Effector memory CD4-positive, alpha-beta T cell (primary cell): ENCODE measurements at places on chromosomes 11 and 22.

GRCh38 chr11:128482512-128483191, 104.7 kb downstream of the ETS1 start:
- H3K4me3 ChIP-seq = peak overlapping the region; percentile 20
- no peak for DNase-seq
- peaks cover 77% of the 10 kb centered on the region for H3K36me3 ChIP-seq
- peaks cover 99% of the 10 kb centered on the region for H3K4me1 ChIP-seq
- H3K27me3 ChIP-seq = no peaks in the 10 kb centered on the region

- no peak for DNase-seq
- H3K4me1 ChIP-seq = no peaks in the 10 kb centered on the region
- H3K27me3 ChIP-seq = no peaks in the 10 kb centered on the region
- no peaks in the 10 kb centered on the region for H3K36me3 ChIP-seq
- no peak overlapping the region for H3K4me3 ChIP-seq
- H3K27ac ChIP-seq = no peak overlapping the region
These were observed 4.0 kb downstream of the MMP10 start for GRCh38 chr11:102776454-102776853.

DNA sequence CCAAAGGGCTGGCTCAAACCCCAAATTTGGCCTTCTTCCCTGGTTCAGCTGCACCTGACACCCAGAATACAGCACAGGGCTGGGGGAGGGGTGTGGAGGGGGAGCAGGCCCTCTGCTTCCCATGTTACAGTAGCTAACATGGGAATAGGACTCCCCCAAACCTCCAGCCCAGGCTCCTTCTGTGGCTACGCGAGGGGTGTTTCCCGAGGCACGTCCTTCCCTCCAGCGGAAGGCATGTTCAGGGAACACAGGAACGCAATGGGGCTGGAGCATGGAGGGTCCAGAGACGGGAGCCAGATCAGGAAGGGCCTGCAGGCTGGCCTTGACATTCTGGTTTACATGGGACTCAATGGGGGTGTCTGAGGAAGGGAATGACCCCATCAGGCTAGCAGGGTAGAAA, 11.8 kb upstream of the IGLL1 start:
- DNase-seq = no peak
- no peak overlapping the region for H3K27ac ChIP-seq
- no peaks in the 10 kb centered on the region for H3K27me3 ChIP-seq
- H3K4me3 ChIP-seq = no peak overlapping the region
- no peaks in the 10 kb centered on the region for H3K36me3 ChIP-seq

DNA sequence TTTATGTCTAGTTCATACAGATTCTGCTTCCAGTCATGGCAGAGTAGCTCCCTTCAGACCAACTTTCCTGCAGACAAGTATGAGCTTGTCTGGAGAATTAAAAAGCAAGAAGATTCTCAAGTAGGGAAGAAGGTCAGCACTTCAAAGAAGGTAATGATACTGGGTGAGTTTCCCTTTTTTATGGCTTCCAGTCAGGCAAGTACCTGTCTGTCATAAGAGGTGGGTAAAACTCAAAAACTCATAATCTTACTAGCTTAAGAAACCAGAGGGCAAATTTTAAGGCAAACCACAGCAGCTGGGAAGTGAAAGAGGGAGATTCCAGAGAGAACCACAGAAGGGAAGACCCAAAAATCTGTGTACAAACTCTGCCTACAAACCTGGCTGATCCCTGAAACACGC, 54.2 kb downstream of the DENND5A start:
- peaks cover 11% of the 10 kb centered on the region for H3K4me1 ChIP-seq
- no peak overlapping the region for H3K4me3 ChIP-seq
- no peak for DNase-seq
- no peaks in the 10 kb centered on the region for H3K36me3 ChIP-seq

GRCh38 chr22:37062376-37062675, 10.8 kb downstream of the KCTD17 start:
- H3K36me3 ChIP-seq = peaks cover 29% of the 10 kb centered on the region
- H3K4me1 ChIP-seq = no peaks in the 10 kb centered on the region
- H3K27me3 ChIP-seq = no peaks in the 10 kb centered on the region
- no peak for DNase-seq

DNA sequence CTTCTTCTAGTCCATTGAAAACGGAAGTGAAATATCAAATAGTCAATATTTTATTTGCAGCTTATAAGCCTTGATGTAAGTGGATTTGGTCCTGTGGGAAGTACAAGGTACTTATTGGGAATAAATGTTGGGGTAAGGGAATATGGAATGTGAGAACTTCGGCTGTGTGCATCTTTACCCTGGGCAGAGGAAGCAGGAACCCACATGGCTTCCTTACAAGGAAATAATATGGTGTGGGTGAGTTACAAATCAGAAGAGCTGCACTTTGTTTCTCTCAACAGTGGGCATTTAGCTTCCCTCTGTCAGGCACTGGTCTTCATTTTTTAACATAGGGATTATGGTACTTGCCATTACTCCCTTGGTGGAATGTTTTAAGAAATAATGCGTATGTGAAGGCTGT, 77.9 kb downstream of the SCN3B start:
- no peaks in the 10 kb centered on the region for H3K4me1 ChIP-seq
- no peaks in the 10 kb centered on the region for H3K36me3 ChIP-seq
- no peaks in the 10 kb centered on the region for H3K27me3 ChIP-seq
- H3K27ac ChIP-seq = no peak overlapping the region

- no peaks in the 10 kb centered on the region for H3K36me3 ChIP-seq
- DNase-seq = no peak
- no peak overlapping the region for H3K4me3 ChIP-seq
- H3K27me3 ChIP-seq = no peaks in the 10 kb centered on the region
These were observed 383.4 kb downstream of the TBC1D22A start for GRCh38 chr22:47145883-47146282.

DNA sequence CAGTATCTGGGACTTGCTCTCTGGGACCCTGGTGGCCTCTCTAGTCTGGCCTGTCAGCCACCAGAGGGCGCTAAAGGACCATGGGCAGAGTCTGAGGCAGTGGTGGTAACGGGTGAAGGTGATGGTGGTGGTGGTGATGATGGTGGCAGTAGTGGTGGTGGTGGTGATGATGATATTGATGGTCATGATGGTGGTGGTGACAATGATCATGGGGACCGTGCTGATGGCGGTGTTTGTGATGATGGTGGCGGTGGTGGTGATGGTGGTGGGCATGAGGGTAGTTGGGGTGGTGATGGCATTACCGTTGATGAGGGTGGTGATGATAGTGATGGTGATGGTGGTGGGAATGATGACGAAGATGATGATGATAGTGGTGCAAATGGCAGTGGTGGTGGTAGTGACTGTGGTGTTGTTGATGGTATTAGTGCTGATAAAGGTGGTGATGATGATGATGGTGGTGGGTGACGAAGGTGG, 16.0 kb downstream of the TRPM5 start:
- H3K4me1 ChIP-seq = no peaks in the 10 kb centered on the region
- H3K36me3 ChIP-seq = no peaks in the 10 kb centered on the region
- peak; percentile 65 for DNase-seq
- H3K27me3 ChIP-seq = no peaks in the 10 kb centered on the region

GRCh38 chr22:42509548-42509947, 10.0 kb downstream of the RRP7A start:
- no peaks in the 10 kb centered on the region for H3K4me1 ChIP-seq
- DNase-seq = no peak
- H3K27me3 ChIP-seq = no peaks in the 10 kb centered on the region
- no peaks in the 10 kb centered on the region for H3K36me3 ChIP-seq
- no peak overlapping the region for H3K4me3 ChIP-seq
- H3K27ac ChIP-seq = no peak overlapping the region

GRCh38 chr11:100855466-100856067, 168.5 kb downstream of the ARHGAP42 start:
- H3K27ac ChIP-seq = no peak overlapping the region
- no peak for DNase-seq
- no peaks in the 10 kb centered on the region for H3K27me3 ChIP-seq
- H3K4me1 ChIP-seq = no peaks in the 10 kb centered on the region
- no peak overlapping the region for H3K4me3 ChIP-seq

GRCh38 chr11:117610045-117610444, 187.0 kb downstream of the DSCAML1 start:
- no peak overlapping the region for H3K27ac ChIP-seq
- no peaks in the 10 kb centered on the region for H3K36me3 ChIP-seq
- H3K4me3 ChIP-seq = no peak overlapping the region
- H3K4me1 ChIP-seq = no peaks in the 10 kb centered on the region
- no peak for DNase-seq
